NCI-H1436 (cell line): ENCODE measurements at places on chromosomes 4 and X.

DNA sequence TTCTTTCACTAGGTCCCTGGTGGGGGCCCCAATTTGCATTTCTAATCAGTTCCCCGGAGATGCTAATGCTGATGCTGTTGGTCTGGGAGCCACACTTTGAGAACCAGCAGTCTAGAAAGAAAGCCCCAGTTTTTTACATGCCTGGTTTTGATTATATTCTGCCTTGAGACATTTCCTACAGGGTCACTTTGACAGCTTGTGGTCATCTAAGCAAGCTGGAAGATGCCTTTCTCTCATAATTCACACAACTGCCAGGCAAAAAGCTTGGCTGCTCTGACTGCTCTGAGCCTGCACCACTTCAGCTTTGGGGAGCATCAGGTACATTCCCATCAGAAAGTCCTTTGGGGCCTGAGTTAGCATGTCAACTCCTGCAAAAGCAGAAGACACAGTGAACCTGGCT lies 5.9 kb upstream of the PLAC1 start:
- no peak for DNase-seq

GRCh38 chr4:93835929-93836328 lies 7.4 kb downstream of the ATOH1 start:
- DNase-seq, result no peak

DNA sequence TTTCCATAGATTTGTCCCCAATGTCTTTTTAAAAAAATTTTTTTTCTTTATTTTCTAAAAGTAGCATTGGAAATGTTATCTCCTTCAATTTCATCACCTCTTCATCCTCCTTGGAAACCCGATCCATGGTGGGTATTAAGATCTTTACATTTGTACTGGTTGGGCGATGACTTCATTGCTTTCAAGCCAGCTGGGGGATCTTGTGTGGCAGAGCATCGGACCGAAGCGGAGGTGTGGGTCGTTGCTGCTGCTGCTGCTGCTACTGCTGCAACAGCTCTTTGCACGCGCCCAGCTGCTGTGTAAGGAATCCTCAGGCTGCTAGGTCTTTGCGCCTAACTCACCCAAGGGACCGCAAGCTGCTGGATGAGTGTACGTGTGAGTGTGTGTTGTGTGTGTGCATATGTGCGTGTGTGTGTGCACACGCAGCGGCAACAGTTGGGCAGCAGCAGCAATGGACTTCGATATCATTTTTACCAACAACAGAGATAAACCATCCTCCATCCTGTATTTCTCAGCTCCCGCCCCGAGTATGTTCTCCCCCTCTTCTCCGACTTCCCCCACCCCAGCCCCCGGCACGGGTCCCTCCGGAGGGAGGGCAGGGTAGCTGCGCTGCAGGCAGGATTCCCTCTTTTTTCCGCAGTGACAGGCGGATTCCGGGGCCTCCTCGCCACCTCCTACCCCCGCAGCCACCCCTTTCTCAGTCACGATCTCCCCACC lies 768 bp upstream of the CDKL5 start:
- DNase-seq, result no peak

DNA sequence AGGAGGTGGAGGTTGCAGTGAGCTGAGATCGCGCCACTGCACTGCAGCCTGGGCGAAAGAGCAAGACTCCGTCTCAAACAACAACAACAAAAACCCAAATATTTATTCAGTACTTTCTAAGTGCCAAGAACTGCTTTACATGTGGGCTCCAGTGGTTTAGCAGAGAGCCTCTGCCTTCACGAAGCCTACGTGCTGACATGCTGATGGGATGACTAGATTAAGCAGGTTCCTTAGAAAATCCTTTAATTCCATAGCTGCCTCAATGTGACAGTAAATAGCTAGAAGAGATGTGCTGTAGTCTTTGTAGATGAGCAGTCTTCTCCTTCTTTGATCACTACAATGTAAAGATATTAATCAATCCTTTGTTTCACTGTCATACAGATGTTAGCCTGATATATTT lies 49.6 kb downstream of the TAPT1 start:
- no peak for DNase-seq

DNA sequence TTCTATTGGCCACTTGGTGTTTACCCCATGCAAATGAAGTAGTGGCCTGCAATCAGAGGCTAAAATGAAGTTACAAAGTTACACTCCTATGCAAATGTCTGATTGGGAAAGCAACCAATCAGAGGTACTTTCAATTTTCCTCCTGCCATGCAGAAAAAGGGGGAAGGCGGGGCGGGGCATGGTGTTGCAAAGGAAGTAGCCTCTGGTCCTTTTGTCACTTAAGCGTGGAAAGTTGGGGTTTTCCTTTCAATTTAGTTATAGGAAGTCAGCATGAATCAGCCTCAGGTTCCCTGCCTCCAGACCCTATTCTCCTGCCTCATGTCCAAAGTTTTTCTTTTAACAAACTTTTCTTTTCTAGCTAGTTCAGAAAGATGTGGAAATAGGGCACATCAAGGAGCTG lies 69.3 kb downstream of the GPC4 start:
- no peak for DNase-seq

DNA sequence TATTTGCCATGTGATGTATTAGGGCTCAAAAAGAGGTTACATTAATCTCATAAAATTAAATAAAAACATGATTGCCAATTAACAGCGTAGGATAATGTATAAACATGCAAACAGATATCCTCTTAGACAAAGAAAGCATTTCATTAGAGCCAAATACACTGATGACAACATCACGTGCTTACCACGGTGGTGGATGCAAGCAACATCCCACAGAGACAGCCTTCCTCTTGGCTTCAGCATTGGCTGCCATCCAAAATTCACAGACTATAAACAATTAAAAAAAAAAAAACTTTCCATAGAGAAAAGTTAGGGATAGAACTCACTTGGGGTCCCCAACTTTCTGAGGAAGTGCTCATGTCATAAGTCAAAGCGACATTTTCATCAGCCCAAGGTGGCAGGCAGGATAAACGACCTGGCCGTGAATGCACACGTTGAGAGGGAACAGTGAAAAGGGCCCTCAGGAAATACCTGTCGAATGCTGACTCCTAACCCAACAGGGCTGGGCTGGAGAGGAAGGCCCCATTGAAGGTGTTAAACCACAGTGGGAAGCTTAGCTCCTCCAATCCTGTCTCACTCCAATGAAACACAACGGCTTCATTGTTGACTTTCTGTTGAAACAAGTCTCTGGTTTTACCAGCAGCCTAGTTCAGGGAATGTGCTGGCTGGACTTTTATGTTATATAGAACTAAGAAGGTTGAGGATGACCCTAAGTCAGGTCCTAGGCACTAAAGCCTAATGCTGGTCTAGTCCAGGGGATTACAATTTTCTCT lies 48.4 kb downstream of the IDS start:
- DNase-seq, result no peak

DNA sequence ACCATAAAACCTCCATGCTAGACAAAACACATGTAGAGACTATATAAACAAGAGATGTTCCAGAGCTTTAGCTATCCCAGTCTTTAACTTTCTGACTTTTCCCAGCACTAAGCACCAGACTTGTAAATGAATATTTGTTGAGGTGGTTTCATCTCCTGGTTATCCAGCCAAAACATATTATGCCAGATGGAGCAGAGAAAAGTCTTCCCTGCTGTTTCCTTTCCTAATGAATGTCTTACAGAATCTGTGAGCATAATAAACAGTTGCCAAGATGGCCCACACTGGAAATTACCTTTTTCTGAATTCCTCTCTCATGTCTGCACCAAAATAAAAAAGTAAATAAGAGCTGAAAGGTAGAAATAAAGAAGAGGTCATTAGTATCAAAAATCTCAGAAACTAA lies 159.2 kb downstream of the TECRL start:
- no peak for DNase-seq
